ENCODE measurements at places on chromosomes 2 and 18. TPM values are rescaled to one million over a fixed set of nuclear protein-coding genes. Genes with fewer than 3 reads are reported as not detected.

DNA sequence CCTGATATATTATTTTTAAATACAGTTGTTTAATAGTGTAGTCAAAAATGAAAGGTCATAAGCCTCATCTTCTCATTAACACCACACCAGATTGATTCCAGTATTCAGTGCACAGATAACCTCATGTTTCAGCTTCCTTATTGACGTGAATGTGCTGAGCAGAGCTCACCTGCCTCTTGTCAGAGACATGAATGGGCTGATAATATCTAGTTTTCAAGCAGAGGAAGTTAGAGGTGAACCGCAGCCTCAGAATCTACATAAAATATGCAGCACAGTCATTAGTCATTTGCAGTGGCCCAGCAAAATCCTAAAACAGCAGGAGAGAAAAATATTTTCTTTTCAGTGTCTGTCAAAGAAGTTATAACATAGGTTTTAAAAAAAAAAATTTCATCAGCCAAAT, 216.2 kb downstream of the GBX2 start:
- no peak overlapping the region for H3K4me3 ChIP-seq
- no peak for DNase-seq
- H3K4me1 ChIP-seq, result peaks cover 17% of the 10 kb centered on the region
- no peaks in the 10 kb centered on the region for H3K27me3 ChIP-seq
- no peak overlapping the region for H3K27ac ChIP-seq

DNA sequence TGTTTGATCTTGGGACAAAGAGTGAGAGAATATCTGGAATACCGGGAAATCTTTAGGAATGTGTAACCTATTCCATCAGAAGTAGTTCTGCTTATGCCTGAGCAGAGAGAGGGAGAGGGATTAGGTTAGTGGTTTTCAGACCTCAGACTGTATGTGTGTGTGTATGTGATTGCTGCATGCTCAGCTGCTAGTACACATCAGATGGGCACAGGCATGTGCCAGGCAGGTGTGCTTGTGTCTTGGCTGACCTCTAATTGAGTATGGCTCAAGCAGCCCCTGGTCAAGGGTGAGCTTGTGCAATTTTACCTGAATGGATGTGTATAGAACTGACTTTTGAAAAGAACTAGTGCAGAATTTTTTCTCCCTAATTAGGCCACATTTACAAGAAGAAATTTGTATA, 91.2 kb downstream of the INSIG2 start:
- DNase-seq, result no peak
- H3K4me1 ChIP-seq, result no peaks in the 10 kb centered on the region
- H3K27me3 ChIP-seq, result no peaks in the 10 kb centered on the region
- no peaks in the 10 kb centered on the region for H3K36me3 ChIP-seq

DNA sequence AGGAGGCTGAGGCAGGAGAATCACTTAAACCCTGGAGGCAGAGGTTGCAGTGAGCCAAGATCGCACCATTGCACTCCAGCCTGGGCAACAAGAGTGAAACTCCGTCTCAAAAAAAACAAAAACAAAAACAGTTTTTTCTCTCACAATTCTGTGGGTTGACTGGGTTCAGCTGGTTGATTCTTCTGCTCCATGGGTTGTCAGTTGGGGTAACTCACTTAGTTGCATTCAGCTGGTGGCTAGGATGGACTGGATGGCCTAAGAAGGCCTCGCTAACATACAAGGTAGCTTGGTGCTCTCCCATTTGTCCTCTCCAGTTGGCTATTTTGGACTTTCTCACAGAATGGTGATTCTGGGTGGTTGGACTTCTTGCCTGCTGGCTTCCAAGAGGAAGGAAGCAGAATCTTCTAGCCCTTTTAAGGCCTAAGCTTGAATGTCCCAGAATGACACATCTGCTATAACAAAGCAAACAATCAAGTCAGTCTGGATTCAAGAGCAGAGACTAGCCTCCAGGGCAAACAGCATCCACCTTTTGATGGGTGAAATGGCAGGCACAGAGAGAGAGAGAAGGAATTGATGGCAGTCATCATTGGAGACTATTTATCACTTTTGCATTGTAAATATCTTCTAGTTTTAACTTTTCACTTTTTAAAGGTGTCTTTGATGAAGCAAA, 17.9 kb downstream of the LAMA3 start:
- no peaks in the 10 kb centered on the region for H3K36me3 ChIP-seq
- no peak overlapping the region for H3K27ac ChIP-seq
- no peaks in the 10 kb centered on the region for H3K27me3 ChIP-seq
- no peaks in the 10 kb centered on the region for H3K4me1 ChIP-seq
- no peak overlapping the region for H3K4me3 ChIP-seq
- DNase-seq, result no peak

DNA sequence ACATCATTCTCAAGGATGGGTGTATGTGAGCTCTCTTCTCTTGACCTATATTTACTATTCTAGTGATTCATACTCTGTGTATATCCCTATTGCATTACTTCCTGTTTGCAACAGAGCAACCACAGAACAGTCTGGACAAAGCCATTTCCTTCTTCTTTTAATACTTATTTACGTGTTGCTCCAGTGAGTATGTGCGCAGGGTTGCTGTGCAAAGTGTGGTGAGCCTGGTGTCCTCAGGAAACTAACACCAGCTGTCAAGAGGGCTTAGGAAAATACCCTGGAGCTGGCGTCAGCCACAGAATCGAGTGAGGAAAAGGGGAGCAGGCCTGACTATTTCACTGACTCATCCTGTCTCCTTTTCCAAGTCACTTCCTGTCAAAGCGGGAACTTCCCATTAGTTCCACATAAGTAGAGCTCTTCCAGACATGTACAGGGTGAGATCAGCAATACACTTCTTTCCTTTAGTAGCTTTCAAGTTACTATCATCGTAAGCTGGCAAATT, 214.1 kb upstream of the COPS8 start:
- H3K27me3 ChIP-seq, result no peaks in the 10 kb centered on the region
- no peak overlapping the region for H3K4me3 ChIP-seq
- no peak overlapping the region for H3K27ac ChIP-seq

DNA sequence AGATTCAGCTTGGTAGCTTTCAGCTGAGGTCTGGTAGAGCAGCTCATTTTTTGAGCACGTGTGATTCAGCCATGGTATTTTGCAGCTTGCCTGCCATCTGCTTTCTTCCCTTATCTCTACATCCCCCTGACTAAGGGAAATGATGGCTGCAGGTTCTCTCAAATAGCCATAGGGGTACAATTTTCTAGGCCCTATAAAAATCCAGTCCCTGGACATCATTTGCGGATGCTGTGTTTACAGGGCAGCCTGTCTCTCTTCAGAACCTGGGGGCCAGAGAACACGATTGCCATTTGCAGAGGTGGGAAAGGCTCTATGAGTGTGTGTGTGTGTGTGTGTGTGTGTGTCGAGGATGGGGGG, 442.7 kb upstream of the MEIS1 start:
- DNase-seq, result no peak
- H3K36me3 ChIP-seq, result no peaks in the 10 kb centered on the region
- no peak overlapping the region for H3K4me3 ChIP-seq
- no peaks in the 10 kb centered on the region for H3K27me3 ChIP-seq
- H3K27ac ChIP-seq, result no peak overlapping the region

GRCh38 chr18:76098674-76099411, 396.2 kb downstream of the ZNF516 start:
- H3K27me3 ChIP-seq, result no peaks in the 10 kb centered on the region
- H3K4me3 ChIP-seq, result no peak overlapping the region
- no peak for DNase-seq

GRCh38 chr2:44191739-44192138, 23.1 kb downstream of the PPM1B start:
- H3K4me3 ChIP-seq, result no peak overlapping the region
- no peaks in the 10 kb centered on the region for H3K36me3 ChIP-seq
- H3K4me1 ChIP-seq, result peaks cover 4% of the 10 kb centered on the region
- no peak overlapping the region for H3K27ac ChIP-seq

ANKRD30B gene
- total RNA-seq, result not detected

FOXD4L1 gene
- not detected for total RNA-seq

ANKRD30BL gene
- not detected for total RNA-seq
